Lung microvascular endothelial cell (primary cell): ENCODE measurements at places on chromosomes 12 and 14. TPM values are rescaled to one million over a fixed set of nuclear protein-coding genes. Genes with fewer than 3 reads are reported as not detected.

Gene CLEC12A
- total RNA-seq: not detected in 2 replicates

Gene NXPH4
- under 0.01 TPM in 1 of 2 replicates, not detected in the other for total RNA-seq

Gene SELPLG
- 0.20 and 0.22 TPM in 2 replicates for total RNA-seq

Gene MGST1
- total RNA-seq: 10.5 and 12.9 TPM in 2 replicates

Gene KLRC1
- total RNA-seq: not detected in 2 replicates

Gene CMKLR1
- total RNA-seq: under 0.01 TPM in 1 of 2 replicates, not detected in the other

Gene CLEC4A
- total RNA-seq: not detected in 2 replicates

Gene PPFIBP1
- 301 and 612 TPM in 2 replicates for total RNA-seq

Gene C12orf60
- total RNA-seq: 0.65 and 1.2 TPM in 2 replicates

Gene CACNA1C
- under 0.01 and 0.44 TPM in 2 replicates for total RNA-seq

Gene LGALS3
- total RNA-seq: 60.6 and 96.8 TPM in 2 replicates

Gene SIX6
- not detected in 2 replicates for total RNA-seq

Gene SLCO1A2
- total RNA-seq: not detected in 2 replicates

Gene FNTB
- 5.0 and 8.5 TPM in 2 replicates for total RNA-seq

Gene SARNP
- total RNA-seq: 74.0 and 95.0 TPM in 2 replicates

Gene ADAM21
- total RNA-seq: under 0.01 TPM in 2 replicates

Gene RPAP3
- 5.8 and 5.9 TPM in 2 replicates for total RNA-seq

Gene POMT2
- 5.2 and 6.9 TPM in 2 replicates for total RNA-seq

Gene BICDL1
- total RNA-seq: under 0.01 TPM in 2 replicates

Gene NANOG
- not detected in 2 replicates for total RNA-seq

Gene SERPINA10
- not detected in 2 replicates for total RNA-seq

Gene ACOT4
- 0.44 and 0.99 TPM in 2 replicates for total RNA-seq

Gene ENDOU
- total RNA-seq: under 0.01 TPM in 1 of 2 replicates, not detected in the other

Gene LRP1
- 0.60 and 1.3 TPM in 2 replicates for total RNA-seq

Gene SAMD15
- total RNA-seq: 0.40 and 0.44 TPM in 2 replicates

Gene UBC
- 1,081 and 1,595 TPM in 2 replicates for total RNA-seq

Gene KRT72
- not detected in 2 replicates for total RNA-seq

Gene PLA2G1B
- not detected in 2 replicates for total RNA-seq

Gene DAO
- total RNA-seq: not detected in 2 replicates

Gene KCNA5
- total RNA-seq: not detected in 2 replicates

Gene CLEC7A
- total RNA-seq: 0.20 and 0.22 TPM in 2 replicates

Gene GPD1
- total RNA-seq: under 0.01 TPM in 1 of 2 replicates, not detected in the other

Gene NOVA1
- total RNA-seq: under 0.01 TPM in 1 of 2 replicates, not detected in the other

Gene CFAP73
- total RNA-seq: not detected in 2 replicates

Gene RIMBP2
- not detected in 2 replicates for total RNA-seq

Gene EXOC5
- total RNA-seq: 22.4 and 25.2 TPM in 2 replicates

Gene ATXN3
- total RNA-seq: 29.9 and 107 TPM in 2 replicates

Gene PRKD1
- 6.3 and 8.5 TPM in 2 replicates for total RNA-seq

Gene COCH
- 0.99 and 1.5 TPM in 2 replicates for total RNA-seq

Gene WNT1
- total RNA-seq: not detected in 2 replicates

Gene KLRC4
- not detected in 2 replicates for total RNA-seq

Gene ACYP1
- total RNA-seq: 4.6 and 5.6 TPM in 2 replicates

Gene SCNN1A
- total RNA-seq: 0.20 and 0.22 TPM in 2 replicates

Gene TMBIM4
- total RNA-seq: 49.3 and 91.3 TPM in 2 replicates

Gene FKBP4
- total RNA-seq: 24.8 and 44.0 TPM in 2 replicates

Gene PPP1R36
- 0.40 and 0.44 TPM in 2 replicates for total RNA-seq

Gene KRT79
- not detected in 2 replicates for total RNA-seq

Gene SOS2
- total RNA-seq: 17.9 and 28.8 TPM in 2 replicates

Gene FAM181A
- not detected in 2 replicates for total RNA-seq

Gene IL22
- total RNA-seq: not detected in 2 replicates

Gene TPPP2
- not detected in 2 replicates for total RNA-seq

Gene CAPZA3
- total RNA-seq: not detected in 2 replicates
